ENCODE measurements at places on chromosomes 2 and 18. TPM values are rescaled to one million over a fixed set of nuclear protein-coding genes. Genes with fewer than 3 reads are reported as not detected.

- no peak for DNase-seq
These were observed 46.2 kb downstream of the C2orf42 start for GRCh38 chr2:70144443-70145143.

DNA sequence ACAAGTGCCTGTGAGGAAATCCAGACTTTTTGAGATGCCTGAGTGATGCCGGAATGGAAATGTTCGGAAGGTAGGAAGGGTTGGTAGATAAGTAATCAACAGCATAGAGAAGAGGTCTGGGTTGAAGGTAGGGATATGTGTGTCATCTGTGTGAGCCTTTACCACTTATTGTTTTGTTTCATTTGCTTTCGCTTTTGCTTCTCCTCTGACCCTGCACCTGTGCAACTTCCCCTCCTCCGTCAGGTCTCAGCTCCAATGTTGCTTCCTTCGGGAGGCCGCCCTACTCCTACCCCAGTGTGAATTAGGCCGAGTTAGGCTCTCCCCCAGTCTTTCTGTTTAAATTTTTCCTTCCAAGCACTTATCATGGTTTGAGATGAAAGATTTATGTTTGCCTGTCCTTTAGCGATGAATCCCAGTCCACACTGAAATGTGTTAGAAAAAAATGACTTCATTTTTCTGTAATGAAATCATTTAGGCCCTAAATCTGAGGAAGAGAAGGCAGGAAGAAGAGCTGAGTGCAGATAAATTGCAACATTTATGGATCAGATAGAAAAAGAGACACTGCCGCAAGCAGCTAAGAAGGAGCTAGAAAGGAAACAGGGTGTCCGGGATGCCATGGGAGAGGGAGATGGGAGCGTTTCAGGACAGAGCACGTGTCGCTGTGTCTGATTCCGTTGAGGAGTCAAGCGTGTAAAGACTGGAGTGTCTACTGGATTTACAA is 139.6 kb upstream of the PELI1 start:
- no peak for DNase-seq

The ANKRD30B gene
- total RNA-seq: 1.1 TPM

GRCh38 chr2:102604769-102605168 is 14.6 kb upstream of the SLC9A2 start:
- peak; percentile 89 for DNase-seq

- DNase-seq: no peak
These were observed 385.5 kb downstream of the NR4A2 start for GRCh38 chr2:155947069-155947468.

The STAT4 gene
- 0.13 TPM for total RNA-seq

The PTPRN gene
- total RNA-seq: 1.5 TPM

DNA sequence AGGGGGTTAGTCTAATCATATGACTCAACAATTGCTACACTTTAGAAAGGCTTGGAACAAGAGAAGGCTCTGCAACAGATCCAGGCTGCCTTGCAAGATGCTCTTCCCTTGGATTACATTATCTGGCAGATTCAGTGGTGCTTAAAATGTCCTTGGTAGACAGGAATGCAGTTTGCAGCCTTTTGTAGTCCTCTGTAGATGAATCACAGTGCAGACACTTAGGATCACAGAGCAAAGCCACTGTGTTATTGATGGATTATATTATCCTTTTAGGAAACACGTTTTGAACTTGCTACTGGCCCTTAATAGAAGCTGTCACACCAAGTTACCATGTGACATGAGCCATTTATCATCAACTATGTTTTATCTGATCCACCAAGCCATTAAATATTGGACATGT is 152.2 kb downstream of the CBLN2 start:
- no peak for DNase-seq

GRCh38 chr2:239790313-239790712 is 234.8 kb downstream of the NDUFA10 start:
- DNase-seq: no peak

The VIL1 gene
- not detected for total RNA-seq

DNA sequence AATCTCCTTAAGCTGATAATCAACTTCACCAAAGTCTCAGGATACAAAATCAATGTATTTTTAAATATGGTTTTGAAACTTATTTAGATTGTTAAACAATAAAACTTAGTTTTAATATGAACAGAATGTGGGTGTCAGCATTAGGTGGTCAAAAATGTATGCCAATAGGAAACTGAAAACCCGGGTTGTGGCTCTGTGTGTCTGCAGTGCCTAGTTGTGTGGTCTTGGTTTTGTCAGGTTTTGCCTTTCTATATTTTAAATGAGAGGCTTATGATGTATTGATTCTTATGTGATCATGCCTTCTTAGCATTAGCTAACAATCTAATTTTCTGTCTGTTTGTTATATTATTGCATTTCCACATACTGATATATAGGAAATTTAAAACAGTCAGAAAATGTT is 227.8 kb downstream of the ZNF407 start:
- no peak for DNase-seq

- DNase-seq: peak; percentile 40
These were observed 339 bp downstream of the ACAA2 start for GRCh38 chr18:49813069-49813318.

Measured in LHCN-M2 (cell line).